ENCODE measurements at places on chromosomes 1 and 21.

GRCh38 chr1:100524355-100524754 is 13.6 kb upstream of the GPR88 start:
- DNase-seq = no peak

GRCh38 chr21:45461369-45461750 is 56.4 kb downstream of the COL18A1 start:
- DNase-seq = no peak

DNA sequence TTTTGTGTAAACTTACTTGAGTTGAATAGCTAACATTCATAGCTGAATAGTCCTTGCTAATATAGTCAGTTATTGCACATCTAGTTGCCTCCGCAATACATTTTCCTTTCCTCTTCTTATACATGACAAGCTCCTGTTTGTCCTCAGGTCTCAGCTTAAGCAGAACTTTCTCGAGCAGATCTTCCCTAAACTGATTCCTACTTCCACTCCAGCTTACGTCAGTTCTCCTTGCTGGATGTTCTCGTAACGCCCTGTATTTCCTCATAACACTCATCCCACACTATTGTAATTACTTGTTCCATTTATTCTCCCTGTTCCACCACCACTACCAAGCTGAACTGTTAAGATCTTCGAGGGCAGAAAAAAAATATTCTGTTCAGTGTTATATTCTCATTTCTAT is 15.1 kb upstream of the OMA1 start:
- no peak for DNase-seq

DNA sequence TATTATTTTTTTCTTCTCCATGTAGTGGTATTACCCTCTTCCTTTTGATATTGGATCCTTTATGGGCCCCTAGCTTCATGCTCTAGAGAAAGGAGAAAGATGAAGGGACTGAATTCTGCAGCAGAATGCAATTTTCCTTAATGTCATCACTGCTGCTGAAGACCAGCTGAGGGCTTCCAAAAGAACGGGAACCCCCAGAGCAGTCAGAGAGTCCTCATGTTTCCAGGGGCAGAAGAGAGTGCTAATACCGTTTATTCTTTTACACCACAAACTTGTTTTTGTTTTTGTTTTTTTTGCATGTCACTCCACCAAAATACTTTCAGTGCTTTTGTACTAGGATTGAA is 21.1 kb upstream of the TBX15 start:
- DNase-seq = no peak

DNA sequence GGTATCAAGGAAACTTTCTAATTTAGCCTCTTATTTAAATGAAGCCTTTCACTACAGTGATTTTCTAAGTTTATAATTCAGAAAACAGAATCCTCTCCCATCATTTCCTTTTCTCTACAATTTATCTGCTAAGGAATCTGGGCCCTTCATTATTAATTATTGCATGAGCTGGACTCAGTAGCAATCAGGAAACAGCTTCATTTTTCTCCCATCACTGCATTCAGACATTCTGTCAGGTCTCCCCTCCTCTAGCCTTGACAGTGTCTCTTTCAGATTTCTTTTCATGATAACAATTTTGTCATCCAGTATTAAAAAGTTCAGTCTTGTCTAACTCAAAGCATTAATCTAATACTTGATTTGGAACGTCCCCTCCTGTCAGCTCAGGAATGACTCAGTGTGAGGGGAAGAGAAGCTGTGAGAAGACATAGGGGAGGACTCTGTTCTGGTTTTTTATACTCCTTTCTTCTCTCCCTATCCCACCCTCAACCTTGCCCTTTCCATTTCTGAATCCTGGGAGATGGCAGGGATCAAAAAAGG is 28.1 kb downstream of the SLC44A5 start:
- DNase-seq = no peak

Data from fibroblast of skin of scalp (primary cell).